ENCODE measurements at places on chromosomes 7 and 10.

DNA sequence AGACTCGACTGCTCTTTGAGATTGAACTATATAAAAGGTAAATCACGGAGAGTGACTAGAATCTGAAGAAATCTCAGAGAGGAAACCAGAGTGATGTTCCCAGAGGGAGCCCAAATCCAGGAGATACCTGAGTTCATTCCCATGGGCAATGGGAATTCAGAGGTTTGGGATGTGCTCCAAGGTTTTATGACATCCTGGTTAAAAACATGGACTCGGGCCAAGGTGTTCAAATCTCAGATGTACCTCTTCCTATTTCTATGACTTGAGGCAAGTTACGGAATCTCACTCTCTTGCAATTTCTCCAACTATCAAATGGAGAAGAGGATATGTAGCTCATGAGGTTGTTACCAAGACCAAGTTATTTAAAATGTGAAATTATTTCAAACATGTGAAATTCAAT lies 54.5 kb upstream of the RAB18 start:
- no peak for DNase-seq

GRCh38 chr7:75993689-75994387 lies 557 bp downstream of the TMEM120A start:
- DNase-seq: peak; percentile 61

DNA sequence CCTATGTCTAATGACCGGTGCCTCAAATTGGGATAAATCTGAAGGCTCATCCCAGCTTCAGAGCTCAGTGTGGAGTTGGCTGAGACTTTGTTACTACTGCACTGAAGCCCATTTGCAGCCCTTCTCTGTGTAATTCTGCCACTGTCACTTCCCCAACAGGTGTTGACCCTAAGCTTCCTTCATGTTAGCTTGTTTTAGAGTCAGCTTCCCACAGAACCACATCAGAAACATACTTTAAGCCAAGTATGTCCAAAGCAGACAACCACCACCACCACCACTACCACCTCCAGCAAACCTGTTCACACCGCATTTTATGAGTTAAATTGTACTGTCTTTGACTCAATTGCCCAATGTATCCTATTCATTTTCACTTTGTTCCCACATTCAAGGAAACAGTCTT lies 25.2 kb upstream of the GNAT3 start:
- DNase-seq: no peak

- DNase-seq: no peak
Measured at GRCh38 chr10:119448628-119449584, 93.6 kb downstream of the RGS10 start.

DNA sequence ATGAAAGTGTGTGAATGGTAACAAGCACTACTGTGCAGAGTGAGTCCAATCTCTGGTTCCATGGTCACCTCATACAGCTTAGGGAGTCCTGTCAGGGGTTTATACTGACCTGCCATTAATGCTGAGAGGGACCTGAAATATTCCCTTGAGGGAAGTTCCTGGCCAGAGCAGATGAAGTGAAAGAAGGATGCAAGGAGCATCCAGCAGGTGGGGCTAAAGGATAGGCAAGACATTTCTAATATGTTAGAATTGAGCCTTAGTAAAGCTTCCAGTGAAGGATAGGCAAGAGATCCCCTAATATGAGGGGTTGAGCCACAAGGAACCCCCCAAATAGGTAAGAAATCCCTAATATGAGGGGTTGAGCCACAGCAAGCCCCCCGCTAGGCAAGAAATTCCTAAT lies 25.5 kb upstream of the FAM221A start:
- DNase-seq: peak; percentile 61

DNA sequence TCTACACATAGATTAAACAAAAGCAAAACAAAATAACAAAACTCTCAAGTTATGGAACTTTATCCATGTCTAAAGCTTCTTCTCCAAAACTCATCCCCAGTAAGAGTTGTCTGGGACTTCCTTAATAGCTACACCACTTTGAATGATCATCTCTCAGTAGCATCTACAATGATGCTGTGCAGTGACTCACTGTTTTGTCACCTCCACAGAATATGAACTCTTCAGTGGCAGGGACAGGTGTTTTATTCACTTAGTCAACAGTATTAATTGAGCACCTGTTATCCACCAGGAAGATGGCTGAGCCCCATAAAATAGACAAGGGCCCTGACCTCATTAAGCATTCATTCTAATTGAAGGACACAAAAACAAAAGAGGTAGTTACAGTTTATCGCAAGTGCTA lies 350.7 kb downstream of the ELMO1 start:
- no peak for DNase-seq

GRCh38 chr7:100626530-100627237 lies 14.3 kb downstream of the MOSPD3 start:
- DNase-seq: peak; percentile 87

DNA sequence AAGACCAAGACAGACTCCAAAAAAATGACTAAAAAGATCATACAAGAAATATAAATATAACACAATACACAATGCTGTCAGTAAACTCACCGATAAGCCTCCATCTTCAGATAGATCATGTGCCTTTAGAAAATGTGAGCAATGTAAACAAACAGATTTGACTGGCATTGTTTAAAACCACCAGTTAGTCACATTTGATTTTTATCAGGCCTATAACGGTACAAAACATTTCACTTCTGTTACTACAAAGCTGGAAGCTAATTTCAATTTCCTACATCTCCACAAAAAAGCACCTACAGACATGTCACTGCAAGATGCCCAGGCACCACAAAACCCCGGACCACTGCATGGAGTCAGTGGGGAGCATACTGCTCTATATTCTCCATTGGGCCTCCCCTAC lies 18.9 kb downstream of the SGMS1 start:
- DNase-seq: no peak

DNA sequence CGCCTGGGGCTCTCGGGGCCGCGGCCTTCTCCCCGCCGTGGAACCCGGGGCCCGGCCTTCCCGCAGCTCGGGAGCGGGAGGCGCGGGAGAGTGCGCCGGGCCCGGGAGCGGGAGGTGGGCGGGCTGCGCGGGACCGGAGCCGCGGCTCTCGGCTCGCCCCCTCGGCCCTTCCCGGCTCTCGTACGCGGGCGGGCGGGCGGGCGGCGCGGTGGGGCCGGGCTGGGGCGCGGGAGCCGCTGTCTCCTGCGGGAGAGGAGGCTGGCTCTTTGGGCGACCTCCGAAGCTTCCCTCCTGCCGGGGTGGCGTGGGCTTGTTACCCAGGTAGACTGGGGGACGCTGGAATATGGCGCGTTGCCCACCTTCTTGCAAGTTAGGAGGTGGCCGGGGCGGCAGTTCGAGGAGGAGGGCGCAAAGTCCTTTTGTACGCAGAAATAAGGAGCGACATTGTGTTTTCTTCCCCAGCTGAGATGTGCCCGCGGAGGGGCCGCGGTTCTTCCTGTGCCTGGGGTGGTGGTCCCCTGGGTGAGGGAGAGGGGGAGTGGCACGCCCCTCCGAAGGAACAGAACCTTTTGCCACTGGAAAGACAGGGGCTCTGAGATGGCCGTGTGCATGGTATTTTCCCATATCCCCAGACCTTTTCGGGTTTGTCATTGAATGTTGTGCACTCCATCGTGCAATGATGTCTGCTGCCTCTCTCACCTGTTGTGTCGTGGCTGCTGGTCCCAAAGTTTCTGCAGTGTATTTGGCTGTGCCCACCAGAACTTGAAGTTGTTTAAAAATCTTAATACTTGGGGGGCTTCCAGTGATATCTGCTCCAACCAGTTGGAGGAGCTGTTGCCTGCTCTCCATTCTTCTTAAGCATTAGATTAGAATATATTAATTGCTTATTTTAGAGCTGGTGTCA lies 844 bp downstream of the NRF1 start:
- DNase-seq: peak; percentile 31

- no peak for DNase-seq
Measured at GRCh38 chr10:98855403-98856189, 380.1 kb downstream of the HPSE2 start.

DNA sequence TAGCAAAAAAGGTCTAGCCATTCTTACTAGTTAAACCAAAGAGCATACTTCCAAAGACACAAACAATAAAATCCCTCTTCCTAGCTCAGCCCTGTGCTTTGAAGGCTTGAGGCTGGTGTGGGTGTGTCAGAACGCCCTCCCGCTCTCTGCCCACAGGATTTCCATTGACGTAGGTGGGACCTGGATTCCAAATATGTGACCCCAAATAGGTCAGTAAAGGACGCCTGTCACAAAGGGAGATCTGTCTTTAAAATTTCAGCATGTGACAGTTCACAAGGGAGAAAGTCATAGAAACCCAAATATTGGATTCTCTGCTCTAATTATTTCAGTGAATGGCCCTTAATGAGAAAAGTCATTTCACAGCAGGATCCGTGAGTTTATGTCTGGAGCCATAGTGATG lies 39.9 kb upstream of the LYZL1 start:
- no peak for DNase-seq

DNA sequence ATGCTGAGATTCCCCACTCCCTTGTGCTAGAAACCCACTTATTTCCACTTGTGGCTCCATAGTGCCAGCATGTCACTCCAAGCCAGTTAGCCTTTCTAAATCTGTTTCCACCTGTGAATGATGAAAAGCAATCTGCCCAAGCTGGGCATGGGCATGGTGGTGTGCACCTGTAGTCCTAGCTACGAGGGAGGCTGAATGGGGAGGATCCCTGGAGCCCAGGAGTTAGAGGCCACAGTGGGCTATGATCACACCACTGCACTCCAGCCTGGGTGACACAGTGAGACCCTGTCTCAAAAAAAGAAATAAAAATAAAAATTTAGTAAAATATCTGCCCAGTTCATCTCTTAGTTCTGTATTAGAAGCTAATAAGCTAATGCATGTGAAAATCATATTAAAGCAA lies 5.0 kb upstream of the PTF1A start:
- DNase-seq: no peak

DNA sequence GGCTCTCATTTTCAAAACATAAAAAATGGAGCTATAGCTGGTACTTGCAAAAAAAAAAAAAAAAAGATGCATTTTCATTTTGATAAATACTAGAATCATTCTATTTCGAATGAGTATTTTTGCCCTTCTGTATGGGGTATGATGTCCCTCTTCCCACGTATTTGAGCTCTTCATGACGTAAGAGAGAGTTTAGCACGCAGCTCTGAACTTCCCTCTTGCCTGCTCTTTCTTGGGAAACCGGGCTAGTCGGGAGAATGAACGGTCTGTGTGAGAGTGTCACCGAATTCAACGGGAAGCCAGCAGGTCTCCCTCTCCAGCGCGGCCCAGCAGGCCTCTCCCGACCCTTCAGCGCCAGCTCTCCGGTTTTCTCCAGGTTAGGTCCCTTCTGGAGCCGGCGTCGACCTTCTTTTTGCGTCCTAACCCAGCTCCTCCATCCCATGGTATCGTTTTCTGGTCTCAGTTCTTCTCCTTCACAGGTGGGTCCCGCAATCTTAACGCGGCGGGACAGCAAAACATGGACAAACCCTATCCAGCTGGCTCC lies 159.2 kb upstream of the PITRM1 start:
- no peak for DNase-seq

DNA sequence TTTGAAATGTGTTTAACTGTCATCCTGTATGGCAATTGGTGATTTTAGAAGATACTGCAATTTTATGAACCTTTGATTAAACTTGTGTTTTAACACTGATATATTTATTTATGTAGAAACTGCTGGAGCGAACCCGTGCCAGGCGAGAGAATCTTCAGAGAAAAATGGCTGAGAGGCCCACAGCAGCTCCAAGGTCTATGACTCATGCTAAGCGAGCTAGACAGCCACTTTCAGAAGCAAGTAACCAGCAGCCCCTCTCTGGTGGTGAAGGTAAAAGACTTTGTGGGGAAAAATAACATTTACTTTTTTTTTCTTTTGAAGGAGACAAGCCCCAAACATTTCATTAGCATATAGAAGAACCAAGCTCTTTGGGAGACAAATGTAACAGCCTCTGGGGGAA lies 6.5 kb downstream of the ANLN start:
- no peak for DNase-seq

DNA sequence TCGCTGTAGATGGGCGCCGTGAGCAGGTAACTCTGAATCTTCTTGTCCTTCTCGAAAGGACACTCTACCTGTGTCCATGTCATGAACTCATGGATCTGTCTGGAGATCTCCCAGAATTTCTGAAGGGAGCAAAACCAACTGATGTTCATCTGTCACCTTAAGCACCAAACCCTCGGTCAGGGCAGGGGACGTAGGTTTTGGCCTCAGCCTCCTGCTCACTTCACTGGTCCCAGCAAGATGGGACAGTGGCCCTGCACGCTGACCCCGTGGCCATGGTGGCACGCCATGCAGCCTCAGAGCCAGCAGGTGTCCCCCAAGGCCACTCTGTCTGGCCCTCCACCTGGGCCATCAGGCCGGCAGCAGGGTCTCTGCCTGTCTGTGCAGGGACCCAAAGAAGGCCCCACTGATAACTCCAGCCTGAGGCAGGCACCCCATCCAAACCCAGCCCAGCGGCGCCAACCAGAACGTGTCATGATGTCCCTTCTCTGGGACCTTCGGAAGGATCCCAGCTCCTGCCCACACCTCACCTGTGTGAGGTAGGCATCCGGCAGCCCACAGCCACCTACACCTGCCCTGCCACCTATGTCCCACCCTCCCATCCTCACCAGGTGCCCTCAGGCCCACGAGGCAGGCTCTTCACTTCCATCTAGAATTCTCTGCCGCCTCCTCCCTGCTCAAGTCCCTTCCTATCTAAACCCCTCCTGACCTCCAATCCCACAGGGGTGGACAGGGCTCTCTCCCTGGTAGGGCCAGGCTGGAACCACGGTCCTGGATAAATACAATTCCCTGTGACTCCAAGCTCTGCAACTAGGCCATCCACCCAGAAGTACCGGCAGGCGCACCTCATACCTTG lies 59.0 kb downstream of the CSGALNACT2 start:
- no peak for DNase-seq

DNA sequence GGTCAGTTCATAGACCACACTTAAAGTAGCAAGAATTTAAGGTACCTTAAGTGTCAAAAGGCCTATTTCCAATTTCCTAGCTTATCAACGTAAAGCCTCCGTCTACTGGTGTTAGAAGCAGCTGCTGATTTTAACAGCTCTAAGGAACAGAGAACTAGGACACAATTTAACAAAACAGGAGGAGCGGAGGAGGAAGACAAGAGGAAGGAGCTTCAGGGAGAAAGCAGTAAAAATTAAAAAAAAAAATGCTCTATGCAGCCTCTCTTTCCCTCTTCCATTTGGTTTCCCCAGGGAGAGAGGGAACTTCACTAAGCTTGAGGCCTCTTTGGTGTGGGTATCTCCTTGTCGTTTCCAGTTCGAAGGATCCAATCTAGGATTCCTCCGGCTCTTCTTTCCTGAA lies 22.7 kb downstream of the ARHGAP21 start:
- no peak for DNase-seq

- DNase-seq: no peak
Measured at GRCh38 chr7:136139417-136139816, 162.3 kb upstream of the MTPN start.

DNA sequence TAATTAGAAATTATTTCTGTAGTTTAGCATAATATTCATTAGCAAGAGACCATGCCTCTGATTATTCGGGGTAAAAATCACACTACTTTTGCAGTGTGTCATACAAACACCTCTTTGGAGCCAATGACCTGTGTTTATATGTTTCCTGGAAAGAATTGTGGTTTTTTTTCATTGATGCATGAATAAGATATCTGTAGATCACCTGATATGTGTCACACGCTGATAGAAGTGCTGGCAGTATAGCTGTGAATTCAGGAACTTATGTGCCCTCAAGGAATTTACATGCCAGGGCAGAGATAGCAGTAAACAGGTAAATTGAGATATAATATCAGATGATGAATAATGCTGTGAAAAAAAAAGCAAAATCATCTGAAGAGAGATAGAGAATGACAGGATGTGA lies 118.2 kb downstream of the VPS50 start:
- no peak for DNase-seq

GRCh38 chr7:5223646-5224340 lies 33.8 kb downstream of the WIPI2 start:
- DNase-seq: no peak

GRCh38 chr7:130793855-130794618 lies 60.0 kb upstream of the KLF14 start:
- no peak for DNase-seq
